GOT3 (cell line): ENCODE measurements at places on chromosomes 2 and 18.

DNA sequence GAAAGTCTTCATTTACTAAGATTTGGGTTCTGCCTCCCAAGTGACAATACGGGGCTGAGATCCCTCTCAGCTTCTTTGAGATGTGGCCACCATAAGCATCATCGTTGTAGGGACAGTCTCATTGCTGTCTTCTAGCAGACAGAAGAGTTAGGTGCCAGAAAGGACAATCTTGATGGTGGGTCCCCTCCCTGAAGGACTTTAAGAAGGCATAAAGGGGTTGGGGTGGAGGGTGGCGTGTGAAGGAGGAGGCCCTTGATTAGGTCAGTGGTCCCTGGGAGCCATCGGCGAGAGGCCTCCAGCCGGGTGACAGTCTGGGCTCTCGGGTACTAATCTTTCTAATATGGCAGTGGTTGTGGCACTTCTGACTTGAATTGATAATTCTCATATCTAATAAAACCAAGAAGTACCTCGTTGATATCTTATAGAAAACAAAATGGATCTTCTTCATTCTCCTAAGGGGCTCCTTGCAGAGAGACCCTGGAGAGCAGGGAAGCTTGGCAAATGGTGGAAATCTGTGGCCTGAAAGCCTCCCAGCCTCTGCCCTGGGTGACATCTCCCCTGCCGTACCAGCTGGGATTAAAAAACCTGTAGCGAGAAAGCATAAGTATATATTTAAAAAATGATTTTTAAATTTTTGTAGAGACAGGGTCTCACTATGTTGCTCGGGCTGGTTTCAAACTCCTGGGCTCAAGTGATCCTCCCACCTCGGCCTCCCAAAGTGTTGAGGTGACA is 7.2 kb upstream of the PSMD1 start:
- DNase-seq = no peak

DNA sequence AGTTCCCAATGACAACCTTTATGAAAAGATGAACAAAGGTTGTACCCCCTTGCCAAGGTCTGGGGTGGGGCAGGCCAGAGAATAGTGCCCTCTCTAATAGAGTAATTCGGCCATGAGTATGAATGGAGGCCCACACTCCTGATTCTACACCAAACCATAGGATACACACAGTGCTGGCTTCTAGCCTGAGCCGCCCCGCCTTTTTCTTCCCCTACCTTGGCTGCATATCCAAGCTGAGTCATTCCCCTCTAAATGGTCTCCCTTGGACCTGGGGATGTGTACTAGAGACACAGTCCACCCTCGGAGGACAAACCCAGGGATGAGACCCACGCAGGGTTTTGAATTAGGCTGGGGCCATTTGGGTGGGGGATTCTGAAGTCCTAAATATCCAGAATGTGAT is 107.2 kb upstream of the CAPN13 start:
- no peak for DNase-seq

GRCh38 chr2:3958969-3959368 is 255.6 kb downstream of the DCDC2C start:
- DNase-seq = no peak

DNA sequence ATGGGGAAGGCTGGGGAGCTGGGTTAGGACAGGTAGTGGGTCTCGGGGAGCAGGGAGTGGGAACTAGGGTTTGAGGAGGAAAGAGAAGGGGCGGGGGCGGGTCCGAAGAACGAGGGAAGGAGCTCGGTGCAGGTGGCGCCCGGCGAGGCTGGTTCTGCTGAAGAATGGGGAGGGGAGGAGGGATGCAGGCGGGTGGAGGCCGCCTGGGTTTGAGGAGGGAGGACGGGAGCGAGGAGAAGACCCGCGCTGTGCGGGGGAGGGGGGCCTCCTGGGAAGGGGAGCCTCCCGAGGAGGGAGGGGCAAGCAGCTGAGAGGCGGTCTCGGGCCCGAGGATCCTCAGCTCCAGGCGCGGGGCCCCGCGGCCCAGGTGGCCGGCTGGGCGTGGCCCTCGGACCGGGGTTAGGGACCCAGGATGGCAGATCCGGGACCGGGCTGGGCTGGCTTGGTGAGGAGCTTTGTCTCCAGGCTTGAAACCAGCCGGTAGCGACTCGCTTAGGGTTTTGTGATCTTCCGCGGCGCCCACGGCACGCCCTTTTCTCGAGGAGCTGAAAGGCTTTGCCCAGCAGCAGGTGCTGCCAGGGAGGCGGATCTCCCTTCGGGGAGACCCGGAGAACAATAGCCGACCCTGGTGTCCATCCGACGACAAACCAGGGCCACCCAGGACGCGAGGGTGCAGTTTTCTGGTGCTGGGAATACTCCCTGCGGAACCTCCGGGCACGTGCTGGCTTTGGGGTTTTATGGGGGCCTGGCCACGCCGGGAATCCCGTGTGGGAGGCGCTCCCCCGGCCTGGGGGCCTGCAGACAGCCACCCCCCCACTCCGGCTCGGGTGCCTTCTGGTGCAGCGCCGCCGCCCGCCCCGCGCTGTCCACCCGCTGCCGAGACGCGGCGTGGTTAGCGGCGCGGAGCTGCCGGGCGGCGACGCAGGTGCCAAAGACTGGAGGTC is 1.4 kb downstream of the DPYSL5 start:
- DNase-seq = no peak

DNA sequence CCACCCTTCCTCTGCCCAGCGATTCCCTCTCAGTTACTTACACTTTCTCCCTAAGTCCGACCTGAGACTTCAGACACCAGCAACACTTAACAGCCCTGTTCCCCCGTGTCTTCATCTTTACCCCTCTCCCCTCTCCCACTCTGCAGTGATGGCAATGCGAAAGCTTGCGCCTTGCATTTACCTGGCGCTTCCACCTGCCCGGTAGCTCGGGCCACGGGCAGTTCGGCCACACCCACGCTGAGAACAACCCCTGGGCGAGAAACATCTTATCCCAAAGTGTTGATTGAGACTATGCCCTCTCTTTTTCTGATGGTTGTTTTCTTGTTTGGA is 558 bp downstream of the DNAJC10 start:
- DNase-seq = no peak

GRCh38 chr18:58132595-58133261 is 88.7 kb downstream of the NEDD4L start:
- no peak for DNase-seq

- no peak for DNase-seq
These were observed 164.0 kb downstream of the SLC39A10 start for GRCh38 chr2:195820867-195821565.

- no peak for DNase-seq
These were observed 242.1 kb downstream of the TMX3 start for GRCh38 chr18:68472701-68473295.

GRCh38 chr2:241882091-241882625 is 12.6 kb downstream of the RTP5 start:
- DNase-seq = no peak

DNA sequence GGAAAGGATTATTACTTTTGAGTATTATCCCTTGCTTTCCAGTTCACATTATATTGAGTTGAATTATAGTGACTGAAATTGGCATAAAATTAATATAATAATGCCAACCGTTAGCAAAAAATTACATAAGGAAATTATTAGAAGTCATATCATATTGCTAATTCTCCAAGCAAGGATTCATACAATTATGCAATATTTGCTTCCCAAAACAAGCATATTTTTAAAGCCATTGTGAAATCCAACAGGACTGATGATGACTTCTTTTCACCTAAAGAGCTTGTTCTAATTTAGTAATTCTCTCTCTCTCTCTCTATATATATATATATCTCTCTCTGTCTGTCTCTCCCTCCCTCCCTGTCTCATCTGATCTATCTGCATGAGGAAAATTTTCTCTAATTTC is 283.5 kb downstream of the DSEL start:
- DNase-seq = no peak

- DNase-seq = no peak
These were observed 2.2 kb downstream of the KIAA1328 start for GRCh38 chr18:36831139-36831538.

DNA sequence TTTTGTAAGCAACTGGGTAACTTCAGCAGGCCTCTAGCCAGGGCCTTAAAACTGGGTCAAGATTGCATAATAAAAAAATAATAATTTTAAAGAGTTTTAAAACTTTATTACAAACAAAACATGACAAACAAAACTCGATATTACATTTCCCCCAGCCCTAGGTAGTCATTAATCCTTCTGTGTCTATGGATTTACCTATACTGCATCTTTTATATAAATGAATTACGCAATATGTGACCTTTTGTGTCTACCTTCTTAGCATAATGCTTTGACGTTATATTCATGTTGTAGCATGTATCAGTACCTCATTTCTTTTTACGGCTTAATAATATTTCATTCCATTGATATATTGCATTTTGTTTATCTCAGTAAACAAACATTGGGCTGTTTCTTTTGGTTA is 113.5 kb downstream of the CCDC178 start:
- no peak for DNase-seq

- DNase-seq = no peak
These were observed 149.9 kb downstream of the RBM43 start for GRCh38 chr2:151111599-151112278.

- no peak for DNase-seq
These were observed 5.0 kb upstream of the MGAT5 start for GRCh38 chr2:134248913-134249312.

- DNase-seq = no peak
These were observed 33.7 kb downstream of the MTERF4 start for GRCh38 chr2:241068136-241068941.

GRCh38 chr18:12597760-12598159 is 60.1 kb downstream of the SPIRE1 start:
- no peak for DNase-seq

DNA sequence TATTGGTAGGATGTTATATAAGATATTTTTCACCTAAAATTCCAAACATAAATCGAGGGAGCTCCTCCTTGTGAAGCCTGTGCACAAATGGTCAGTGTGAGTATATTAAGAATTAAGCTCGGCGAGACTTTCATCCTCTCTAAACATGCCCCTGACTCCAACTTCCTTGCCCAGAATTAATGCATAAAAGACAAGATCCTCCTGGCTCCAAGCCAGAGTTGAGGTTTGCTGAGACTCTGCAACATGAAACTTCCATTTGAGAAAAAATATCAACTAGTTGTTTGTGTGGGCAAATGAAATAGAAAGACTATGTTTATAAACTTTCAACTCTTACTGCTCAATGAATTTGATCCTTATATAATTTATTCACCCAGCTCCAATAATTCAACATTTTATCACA is 68.1 kb downstream of the CCDC178 start:
- no peak for DNase-seq

- no peak for DNase-seq
These were observed 91.5 kb upstream of the TMEFF2 start for GRCh38 chr2:192286093-192286701.

DNA sequence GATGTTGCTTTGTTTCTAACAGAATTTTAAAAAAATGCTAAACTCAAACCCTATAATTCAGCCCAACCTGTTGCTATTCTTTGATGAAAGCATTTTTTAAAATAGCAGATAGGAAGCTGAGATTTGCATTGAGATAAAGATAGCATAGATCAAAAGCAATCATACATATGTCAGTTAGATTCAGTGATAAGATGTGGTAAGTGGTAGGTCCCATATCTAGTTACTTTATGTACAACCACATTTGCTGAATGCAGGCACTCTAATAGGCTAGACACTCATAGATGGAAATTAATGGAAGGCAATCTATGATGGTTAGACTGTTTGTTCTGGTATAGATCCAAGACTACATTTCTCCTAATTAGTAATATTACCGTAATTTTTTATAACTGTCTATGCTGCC is 27.2 kb upstream of the C1D start:
- no peak for DNase-seq

GRCh38 chr18:5961097-5961827 is 65.9 kb upstream of the TMEM200C start:
- no peak for DNase-seq

DNA sequence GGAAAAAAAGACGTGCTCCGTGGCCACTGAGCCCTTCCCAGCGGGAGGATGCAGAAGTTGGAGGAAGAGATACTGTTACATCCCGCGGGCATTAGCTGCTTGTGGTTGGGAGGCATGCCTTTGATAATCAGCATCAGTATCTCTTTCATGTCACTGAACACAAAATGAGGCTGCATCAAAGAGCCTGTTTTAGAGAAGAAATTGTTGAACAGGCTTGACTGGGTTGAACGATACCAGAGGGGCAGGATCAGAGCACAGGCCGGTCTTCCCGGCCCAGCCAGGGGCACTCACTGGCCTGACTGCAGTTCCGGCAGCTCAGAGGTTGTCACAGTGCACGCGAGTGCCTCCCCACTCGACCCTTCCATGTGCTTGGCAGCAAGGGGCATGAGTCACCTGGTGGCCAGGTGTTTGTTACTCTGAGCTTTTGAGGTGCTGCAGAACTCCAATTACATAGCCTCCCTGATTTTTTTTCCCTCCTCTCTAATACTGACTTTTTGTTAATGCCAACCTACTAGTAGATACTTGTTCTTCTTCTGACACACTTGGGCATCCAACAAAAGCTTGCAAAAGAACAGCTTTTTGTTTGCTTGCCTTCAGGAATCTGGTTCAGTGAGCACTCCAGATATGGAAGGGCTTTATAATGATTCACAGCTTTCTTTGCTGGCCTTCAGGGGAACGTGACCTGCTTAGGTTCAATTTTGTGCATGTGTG is 121.6 kb downstream of the VAPA start:
- DNase-seq = no peak

DNA sequence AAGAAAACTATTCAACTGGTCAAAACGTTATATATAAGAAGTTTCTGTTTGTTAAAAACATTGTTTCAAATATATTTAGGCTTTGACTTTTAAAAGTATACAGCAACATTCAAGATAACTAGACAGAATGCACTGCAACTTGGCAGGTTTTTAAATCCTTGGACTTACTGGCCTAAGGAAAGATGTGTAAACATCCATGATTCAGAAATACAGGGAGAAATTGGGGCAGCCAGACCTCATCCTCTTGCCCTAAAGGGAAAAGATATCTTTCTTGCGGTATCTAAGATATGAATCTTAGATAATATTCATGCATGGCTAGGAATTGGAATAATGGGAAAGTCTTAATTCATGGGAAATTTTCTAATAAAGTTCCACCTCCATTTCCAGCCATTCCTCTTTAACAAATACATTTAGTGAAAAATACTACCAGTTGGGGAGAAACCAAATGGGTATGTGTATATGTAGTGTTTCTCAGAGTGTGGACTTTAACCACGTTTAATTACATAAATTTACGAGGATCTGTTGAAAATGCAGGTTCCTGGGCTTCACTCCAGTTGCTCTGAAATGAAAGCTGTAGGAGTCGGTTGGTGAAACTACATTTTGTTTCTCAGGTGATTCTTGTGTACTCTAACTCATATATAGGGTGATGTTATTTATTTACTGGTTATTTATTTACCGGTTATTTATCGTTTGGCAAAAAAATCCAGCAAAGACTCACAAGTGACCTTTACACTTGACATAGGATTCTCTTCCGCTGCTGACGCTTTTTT is 587 bp upstream of the TANK start:
- DNase-seq = no peak

- no peak for DNase-seq
These were observed 9.0 kb downstream of the STEAP3 start for GRCh38 chr2:119232666-119232993.

DNA sequence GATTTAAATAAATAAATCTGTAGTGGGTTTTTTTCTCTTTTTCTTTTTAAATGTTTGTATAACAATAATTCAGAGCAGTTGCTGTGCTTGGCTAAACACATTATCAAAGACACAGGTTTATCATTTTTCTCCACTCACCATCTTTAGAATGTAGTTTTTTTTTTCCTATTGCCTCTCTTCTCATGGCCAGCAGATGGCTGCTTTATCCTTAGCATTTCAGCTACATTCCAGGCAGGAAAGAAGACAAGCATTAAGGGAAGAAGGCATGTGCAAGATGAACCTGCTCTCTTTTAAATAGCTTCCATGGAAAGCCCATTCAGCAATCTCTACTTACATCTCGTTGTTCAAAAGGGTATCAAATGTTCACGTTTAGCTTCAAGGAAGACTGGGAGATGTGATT is 42.6 kb downstream of the ARHGAP15 start:
- DNase-seq = no peak
